Transverse colon (tissue), 4 donors: ENCODE measurements at places on chromosomes 16 and 17. TPM values are rescaled to one million over a fixed set of nuclear protein-coding genes. Genes with fewer than 3 reads are reported as not detected.

- no peaks in the 10 kb centered on the region for H3K36me3 ChIP-seq
- H3K27ac ChIP-seq = no peak overlapping the region
- no peaks in the 10 kb centered on the region for H3K27me3 ChIP-seq
- DNase-seq = peak; percentile 32
- H3K4me1 ChIP-seq = no peaks in the 10 kb centered on the region
Observed at GRCh38 chr17:59311051-59311468, 20.4 kb upstream of the YPEL2 start.

UTP4 gene
- 10.1 TPM for total RNA-seq

DNA sequence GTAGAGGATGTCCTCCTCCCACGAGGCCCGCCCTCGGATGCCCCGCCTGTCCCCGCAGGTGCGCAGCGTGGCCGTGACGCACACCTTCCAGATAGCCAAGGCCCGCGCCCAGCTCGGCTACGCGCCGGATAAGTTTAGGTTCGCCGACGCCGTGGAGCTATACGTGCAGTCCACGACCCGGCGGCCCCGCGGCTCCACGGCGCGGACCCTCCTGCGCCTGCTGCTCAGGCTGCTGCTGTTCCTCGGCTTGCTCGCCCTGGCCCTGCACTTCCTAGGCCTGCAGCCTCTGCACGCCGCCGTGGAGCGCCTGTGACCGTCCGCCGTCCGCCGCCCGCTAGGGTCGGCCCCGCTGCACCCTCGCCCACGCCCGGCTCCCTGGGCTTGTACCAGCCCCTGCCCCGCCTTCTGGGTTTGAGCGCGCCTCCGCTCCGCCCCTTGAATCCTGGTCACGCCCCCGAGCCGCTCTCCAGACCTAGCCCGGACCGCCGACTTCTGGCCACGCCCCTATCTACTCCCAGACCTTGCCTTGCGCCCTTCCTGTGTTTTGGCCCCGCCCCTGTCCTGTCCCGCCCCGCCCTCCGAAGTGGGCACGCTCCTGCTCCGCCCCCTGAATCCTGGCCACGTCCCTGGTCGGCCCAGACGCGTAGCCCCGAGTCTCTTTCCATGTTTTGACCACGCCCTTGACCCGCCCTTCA is 15.8 kb upstream of the EEF2K start:
- DNase-seq = peak; percentile 92
- peak overlapping the region; percentile 99 for H3K27ac ChIP-seq
- H3K27me3 ChIP-seq = no peaks in the 10 kb centered on the region
- H3K4me3 ChIP-seq = peak overlapping the region; percentile 61
- no peaks in the 10 kb centered on the region for H3K36me3 ChIP-seq

- peak overlapping the region; percentile 76 for H3K27ac ChIP-seq
- no peak overlapping the region for H3K4me3 ChIP-seq
- H3K36me3 ChIP-seq = no peaks in the 10 kb centered on the region
- no peaks in the 10 kb centered on the region for H3K27me3 ChIP-seq
- peak; percentile 98 for DNase-seq
Observed at GRCh38 chr17:78140169-78141051, 5.8 kb upstream of the C17orf99 start.

DNA sequence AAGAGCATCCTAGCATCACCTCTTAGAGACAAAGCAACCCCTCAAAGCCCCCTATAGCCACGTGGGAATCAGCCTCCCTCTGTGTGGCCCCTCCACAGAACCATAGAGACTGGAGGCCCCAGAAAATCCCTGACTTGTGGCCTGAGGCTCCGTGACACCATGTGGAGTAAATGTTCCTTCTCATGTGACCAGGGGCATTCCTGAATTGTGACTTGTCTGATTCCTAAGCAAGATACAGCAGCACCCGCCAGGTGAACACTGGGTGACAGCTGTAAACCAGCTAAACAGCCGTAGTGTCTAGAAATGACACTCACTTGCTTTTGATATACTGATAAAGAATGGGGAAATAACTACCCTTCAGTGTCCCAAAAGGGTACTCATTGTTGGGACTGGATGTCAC is 79.0 kb downstream of the DYNLRB2 start:
- no peaks in the 10 kb centered on the region for H3K36me3 ChIP-seq
- no peaks in the 10 kb centered on the region for H3K4me1 ChIP-seq
- H3K27ac ChIP-seq = no peak overlapping the region
- no peaks in the 10 kb centered on the region for H3K27me3 ChIP-seq
- no peak overlapping the region for H3K4me3 ChIP-seq

DNA sequence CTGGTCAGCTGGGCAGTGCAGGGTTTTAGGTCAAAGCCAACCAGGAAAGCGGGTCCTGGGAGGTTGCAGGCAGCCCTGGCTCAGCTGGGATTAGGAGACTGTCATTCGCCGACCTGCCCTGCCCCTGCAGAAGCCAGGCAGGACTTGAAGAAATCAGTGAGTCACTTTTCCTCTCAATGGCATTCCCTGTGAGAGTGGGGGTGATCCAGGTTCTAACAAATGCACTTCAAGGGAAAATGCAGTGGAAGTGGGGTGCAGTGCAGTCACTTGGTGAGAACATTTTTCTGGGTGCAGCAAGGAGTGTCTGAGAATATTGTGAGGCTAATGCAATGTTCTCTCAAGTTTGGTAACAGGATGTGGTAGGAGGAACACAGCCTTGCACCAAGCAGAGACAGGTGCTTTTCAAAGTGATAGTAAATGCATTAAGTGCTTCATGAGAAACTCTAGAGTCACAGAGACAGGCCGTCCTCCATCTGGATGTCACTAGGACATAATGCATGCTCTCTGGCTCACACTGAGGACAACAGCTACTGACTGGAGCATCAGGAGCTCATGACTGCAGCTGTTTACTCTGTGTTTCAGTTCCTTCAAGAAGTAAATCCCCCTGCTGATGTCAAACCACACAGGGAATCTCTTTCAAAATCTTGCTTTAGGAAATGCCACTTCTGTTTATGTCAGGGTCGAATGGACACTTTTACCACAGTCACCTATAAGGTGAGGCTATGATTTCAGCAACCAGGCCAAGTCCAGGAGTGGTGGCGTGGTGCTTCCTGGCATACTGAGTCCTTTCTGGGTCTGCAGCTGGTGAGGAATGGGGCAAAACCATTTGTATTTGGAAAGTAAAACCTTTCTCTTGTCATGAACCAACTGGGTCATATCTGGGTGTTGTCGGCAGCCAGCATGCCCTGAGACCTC is 16.7 kb downstream of the CDK5R1 start:
- DNase-seq = peak; percentile 36
- H3K4me3 ChIP-seq = no peak overlapping the region
- H3K36me3 ChIP-seq = no peaks in the 10 kb centered on the region
- H3K27ac ChIP-seq = peak overlapping the region; percentile 65
- peaks cover 4% of the 10 kb centered on the region for H3K4me1 ChIP-seq
- no peaks in the 10 kb centered on the region for H3K27me3 ChIP-seq

DNA sequence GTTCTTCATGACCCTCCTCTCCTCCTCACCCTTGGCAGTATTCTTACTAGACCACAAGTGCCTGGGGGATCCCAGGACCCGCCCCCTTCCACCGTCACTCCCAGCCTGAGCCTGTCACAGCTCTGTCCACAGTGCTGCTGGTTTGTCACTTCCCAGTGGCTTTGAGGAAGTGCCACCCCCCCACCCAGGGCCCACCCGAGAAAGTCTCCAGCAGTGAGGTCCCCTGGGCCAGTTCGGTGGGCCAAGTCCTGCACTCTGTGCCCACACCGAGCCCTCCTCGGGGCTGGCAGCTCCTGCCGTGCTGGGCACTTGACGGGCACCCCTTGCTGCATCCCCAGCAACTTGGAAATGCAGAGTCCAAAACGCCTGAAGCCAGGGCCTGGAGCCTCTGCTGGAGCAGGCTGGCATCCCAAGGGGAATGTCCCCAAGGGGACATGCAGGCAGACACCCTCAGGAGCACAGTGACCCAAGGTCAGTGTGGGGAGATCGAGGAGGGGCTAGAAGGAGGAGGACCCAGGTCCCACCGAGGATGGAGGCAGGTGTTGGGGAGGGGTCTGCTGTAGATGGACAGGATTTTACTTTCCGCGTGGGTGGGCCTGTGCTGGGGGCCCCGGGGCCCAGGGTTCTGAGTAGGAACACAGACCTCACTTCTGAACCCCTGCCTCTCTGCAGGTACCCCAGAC is 15.5 kb downstream of the MMP15 start:
- H3K36me3 ChIP-seq = no peaks in the 10 kb centered on the region
- no peak overlapping the region for H3K4me3 ChIP-seq
- DNase-seq = no peak
- no peak overlapping the region for H3K27ac ChIP-seq
- no peaks in the 10 kb centered on the region for H3K27me3 ChIP-seq
- H3K4me1 ChIP-seq = no peaks in the 10 kb centered on the region

DNA sequence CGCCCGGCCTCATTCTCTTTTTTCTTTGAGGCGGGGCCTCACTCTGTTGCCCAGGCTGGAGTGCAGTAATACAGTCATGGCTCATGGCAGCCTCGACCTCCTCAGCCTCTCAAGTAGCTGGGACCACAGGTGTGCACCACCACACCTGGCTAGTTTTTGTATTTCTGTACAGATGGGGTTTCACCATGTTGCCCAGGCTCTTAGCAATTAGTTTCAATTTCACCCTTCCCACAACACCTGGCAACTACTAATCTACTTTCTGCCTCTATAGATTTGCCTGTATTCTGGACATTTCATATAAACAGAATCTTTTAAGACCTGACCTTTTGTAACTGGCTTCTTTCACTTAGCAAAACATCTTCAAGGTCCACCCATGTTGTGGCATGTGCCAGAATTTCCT is 8.0 kb upstream of the NT5M start:
- no peaks in the 10 kb centered on the region for H3K4me1 ChIP-seq
- DNase-seq = no peak
- no peak overlapping the region for H3K27ac ChIP-seq
- H3K4me3 ChIP-seq = no peak overlapping the region
- no peaks in the 10 kb centered on the region for H3K36me3 ChIP-seq

FOXL1 gene
- total RNA-seq = 1.4 TPM

DNA sequence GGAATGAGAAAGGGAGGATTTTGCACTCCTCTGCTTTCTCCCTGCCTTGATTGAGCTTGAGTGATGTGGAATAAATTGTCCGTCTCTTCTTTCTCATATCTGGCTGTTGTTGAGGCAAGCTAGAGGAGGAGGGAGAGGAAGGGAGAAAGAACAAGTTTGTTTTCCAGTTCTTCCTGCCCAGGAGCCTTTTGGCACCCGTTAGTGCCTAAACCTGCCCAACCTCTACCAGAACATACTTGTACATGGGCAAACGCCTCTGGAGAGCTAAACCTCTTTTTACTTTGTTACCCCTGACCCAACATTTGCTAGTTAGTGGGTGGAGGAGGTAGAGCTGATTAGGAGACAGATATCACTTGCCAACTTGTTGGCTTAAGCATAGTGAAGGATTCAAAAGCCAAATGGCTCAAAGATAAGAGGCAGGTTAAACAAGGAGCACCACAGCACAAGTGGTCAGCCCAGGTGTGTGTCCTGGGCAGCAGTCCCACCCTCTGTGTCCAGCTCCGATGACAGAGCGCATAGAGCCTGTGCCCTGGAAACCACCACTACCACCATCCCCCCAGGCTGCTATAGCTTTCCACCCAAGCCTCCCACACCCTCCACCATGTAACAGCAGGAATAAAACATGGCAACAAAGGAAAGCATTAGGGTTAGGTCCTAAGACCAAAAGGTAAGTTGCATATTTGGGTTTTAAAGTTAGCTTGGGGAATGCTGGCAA is 6.5 kb downstream of the ODF4 start:
- no peak for DNase-seq
- H3K36me3 ChIP-seq = no peaks in the 10 kb centered on the region
- H3K27ac ChIP-seq = no peak overlapping the region

USP6 gene
- not detected for total RNA-seq

DNA sequence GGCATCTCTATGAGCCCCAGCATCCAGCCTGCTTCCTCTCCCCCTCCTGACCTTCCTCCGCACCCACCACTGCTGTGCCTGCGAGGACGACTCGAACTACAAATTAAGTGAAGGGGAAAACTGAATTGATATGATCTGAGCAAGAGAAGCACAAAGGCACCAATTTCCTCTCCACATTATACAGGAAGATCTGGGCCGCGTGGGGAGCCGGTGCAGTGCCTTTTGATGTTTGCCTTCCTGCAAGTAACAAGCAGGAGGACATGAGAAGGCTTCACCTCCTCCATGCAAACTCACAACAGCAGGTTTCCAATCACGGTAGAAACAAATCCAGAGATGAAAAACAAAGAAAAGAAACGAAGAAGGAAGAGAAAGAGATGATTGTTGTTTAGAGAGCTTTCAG is 57.8 kb upstream of the MMP2 start:
- no peak overlapping the region for H3K27ac ChIP-seq
- H3K36me3 ChIP-seq = no peaks in the 10 kb centered on the region
- DNase-seq = no peak
- no peaks in the 10 kb centered on the region for H3K4me1 ChIP-seq
